ENCODE measurements at places on chromosomes 3 and 15.

DNA sequence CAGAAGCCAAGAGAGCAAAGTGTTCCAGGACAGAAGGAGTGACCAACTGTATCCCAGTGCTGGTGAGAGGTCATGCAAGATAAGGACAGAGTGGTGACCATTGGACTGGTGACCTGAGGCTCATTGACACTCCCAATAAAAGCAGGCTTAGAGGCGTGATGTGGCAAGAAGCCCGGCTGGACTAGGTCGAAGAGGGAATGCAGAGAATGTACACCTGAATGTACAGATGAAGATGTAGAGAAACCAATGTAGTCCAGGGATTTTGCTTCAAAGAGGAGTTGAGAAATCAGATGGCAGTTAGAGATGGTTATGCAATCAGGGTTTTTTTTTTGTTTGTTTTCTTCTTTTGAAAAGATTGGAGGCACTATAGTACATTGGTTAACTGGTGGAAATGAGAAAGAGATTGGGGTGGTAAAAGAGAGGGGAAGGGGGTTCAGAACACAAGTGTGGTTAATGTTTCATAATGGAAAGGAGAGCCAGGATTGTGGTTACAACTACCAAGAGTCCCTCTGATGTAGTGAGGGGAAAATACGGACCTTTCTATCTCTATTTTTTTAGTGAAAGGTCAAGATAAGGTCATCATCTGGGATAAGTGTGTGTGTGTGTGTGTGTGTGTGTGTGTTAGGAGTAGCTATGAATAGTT is 23.3 kb downstream of the ST3GAL6 start:
- no peak for DNase-seq

- DNase-seq = no peak
These were observed 64.5 kb downstream of the MDFIC2 start for GRCh38 chr3:70247955-70248354.

GRCh38 chr3:139772539-139773500 is 95.0 kb upstream of the NMNAT3 start:
- DNase-seq = no peak

DNA sequence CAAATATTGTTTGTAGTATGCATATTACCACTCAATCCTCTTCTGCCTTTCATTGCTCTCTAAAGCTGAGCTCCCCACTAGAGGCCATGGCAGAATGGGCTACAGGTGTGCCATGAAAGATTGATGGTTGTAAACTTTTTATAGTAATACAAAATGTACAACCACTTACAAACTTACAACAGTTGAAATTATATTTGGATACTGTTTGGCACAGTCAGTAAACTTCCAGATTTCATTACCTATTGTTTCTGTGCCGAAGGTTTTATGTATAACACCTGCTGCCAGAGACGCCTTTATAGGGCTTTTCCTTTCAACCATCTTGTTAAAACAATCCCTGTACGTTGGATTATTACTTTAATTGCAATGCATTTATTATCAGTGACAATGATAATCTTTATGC is 7.0 kb downstream of the ROPN1 start:
- DNase-seq = no peak

DNA sequence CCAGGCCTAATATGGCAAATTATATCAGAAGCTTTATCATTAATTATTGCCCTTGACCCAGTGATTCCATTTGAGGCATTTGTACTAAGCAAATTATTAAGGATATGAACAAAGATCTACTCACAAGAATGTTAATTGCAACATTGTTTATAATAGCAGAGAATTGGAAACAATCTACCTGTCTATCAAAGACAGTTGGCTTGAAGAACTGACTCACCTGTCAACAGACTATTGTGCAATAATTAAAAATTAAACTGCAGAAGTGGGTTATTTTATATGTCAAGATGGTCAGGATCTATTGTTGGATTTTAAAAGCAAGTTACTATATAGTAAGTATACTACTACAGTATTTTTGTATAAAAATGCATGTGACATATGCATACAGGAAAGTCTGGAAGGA is 6.7 kb upstream of the FETUB start:
- DNase-seq = no peak

GRCh38 chr15:77104155-77104554 is 33.2 kb upstream of the TSPAN3 start:
- DNase-seq = no peak

DNA sequence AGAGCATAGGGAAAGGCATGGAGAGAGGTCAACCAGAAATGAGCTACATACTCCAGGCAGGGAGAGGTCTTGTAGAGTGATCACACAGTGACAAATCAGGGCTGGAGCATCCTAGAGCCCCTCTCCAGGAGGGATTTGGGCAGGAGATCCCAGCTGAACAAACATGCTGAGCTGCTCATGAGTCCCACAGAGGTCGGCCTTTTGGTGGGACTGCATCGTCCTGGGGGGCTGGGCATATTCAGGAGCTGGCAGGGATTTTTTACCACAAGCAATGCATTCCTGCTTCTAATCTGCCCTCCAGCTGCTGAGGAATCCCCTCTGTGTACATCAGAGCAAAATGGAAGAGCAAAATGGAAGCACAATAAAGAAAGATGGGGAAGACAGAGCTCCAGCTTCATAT is 94.9 kb downstream of the NTRK3 start:
- DNase-seq = no peak

DNA sequence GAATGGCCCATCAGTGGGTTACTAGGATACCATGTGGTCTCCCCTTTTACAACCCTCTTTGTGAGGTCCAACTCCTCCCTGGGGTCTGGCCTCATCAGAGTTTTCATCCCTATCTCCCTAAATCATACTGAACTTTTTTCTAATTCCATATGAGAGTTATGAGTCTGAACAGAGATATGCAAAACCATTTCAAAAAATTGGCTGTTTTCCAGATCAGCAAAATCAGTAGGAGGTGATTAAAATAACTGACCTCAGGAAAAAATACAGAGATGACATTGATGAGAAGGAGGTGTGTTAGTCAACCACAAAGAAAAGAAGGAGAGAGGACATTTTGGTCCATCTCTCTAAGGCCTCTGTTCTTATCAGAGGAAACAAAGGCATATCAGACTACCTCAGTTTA is 200.8 kb upstream of the CFAP20DC start:
- DNase-seq = no peak

DNA sequence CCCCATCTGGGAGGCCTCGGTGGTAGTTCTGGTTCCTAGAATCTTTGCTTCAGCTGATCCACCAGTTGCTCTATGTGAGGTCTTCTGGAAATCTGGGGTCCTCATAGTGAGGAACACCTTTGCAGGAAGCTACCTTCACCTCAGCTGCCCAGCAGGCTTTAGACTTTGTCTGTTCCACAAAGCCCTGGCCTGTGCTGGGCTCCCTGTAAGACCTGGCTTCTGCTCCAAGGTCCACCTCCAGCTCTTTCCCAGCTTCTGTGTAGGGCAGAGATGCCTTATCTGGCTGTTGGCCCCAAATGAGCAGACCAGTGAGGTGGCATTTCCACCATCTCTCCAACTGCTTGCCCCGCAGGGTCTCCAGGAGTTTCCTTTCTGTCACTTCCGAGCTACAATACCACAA is 8.2 kb upstream of the HOMER2 start:
- no peak for DNase-seq

DNA sequence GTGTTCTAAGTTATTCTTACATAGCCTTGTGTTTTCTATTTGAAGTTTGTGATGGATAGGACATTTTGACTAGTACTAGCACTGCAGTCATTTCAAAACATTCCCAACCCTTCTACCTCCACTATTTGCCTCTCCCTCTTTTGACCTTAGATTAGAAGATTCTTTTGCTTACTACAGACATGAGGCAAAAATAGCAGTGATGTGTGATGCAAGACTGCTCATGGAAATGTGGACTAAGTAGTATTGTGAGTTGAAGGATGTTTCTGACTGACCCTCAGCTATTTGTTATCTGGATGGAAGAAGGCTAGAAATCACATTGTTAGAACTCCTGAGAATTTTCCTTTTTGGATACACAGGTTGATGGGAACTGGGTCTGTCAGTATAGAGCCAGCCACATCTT is 45.9 kb downstream of the ATP2C1 start:
- DNase-seq = no peak

GRCh38 chr3:16177962-16178627 is 3.6 kb downstream of the GALNT15 start:
- DNase-seq = peak; percentile 64

DNA sequence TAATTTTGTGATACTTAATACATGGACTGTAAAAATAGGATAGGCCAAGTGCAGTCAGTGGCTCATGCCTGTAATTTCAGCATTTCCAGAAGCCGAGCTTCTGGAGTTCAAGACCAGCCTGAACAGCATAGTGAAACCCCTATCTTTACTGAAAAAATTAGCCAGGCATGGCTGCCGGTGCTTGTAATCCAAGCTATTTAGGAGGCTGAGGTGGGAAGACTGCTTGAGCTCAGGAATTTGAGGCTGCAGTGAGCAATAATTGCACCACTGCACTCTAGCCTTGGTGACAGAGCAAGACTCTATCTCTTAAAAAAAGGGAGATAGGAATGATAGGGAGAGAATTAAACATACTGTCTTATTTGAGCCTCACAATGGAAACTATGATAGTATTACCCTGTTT is 51.0 kb downstream of the GMPS start:
- no peak for DNase-seq

GRCh38 chr15:87197981-87198380 is 1058.6 kb downstream of the NTRK3 start:
- DNase-seq = no peak

GRCh38 chr3:53320697-53321096 is 26.6 kb downstream of the DCP1A start:
- DNase-seq = no peak

GRCh38 chr3:42751609-42752008 is 21.4 kb downstream of the CCDC13 start:
- DNase-seq = no peak

DNA sequence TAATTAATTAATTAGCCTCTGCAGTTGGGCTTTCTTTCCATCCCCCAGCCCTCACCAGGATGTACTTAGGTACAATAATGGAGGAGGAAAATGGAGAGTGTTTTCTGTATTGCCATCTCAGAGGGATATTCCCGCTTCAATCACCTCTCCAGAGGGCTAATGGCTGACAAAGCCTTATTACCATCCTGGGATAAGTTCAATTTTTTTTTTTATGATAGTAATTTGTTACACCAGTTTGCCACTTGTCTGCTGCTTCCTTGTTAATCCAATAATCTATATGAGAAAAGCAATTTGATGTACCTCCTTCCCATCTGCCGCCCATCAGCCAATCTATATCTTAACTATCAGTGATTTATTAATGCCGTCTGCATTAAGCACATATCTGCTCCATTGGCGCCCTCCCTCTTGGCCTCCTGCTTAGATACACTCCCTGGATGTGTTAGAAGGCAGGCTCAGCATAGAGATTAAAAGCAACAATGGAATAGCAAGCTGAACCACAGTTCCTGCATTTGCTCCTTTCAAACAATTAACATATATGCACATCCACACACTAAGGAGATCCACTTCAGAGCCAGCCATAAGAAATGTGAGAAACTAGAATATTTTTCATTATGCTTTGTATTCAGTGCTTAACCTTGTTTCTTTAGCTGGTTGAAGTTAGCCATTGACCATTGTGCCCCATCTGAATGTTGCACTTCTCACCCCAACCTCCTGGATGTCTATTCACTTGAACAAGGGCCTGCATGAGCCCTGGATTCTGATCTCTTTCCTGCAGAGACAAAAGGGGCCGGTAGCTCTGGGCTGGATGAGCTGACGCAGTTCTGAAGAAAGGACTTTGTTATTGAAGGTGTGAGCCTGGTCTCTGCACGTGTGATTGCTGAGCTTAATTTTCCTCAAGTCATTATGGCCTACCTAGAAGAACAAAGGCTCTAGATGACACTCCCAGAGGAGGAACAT is 237.3 kb upstream of the GAP43 start:
- no peak for DNase-seq
